Caco-2 (cell line): ENCODE measurements at places on chromosomes 5 and 9.

- no peaks in the 10 kb centered on the region for H3K27me3 ChIP-seq
- H3K27ac ChIP-seq: no peak overlapping the region
- no peak for DNase-seq
- H3K4me1 ChIP-seq: peaks cover 17% of the 10 kb centered on the region
- no peaks in the 10 kb centered on the region for H3K36me3 ChIP-seq
Measured at GRCh38 chr9:32395510-32396216, 11.2 kb downstream of the ACO1 start.

DNA sequence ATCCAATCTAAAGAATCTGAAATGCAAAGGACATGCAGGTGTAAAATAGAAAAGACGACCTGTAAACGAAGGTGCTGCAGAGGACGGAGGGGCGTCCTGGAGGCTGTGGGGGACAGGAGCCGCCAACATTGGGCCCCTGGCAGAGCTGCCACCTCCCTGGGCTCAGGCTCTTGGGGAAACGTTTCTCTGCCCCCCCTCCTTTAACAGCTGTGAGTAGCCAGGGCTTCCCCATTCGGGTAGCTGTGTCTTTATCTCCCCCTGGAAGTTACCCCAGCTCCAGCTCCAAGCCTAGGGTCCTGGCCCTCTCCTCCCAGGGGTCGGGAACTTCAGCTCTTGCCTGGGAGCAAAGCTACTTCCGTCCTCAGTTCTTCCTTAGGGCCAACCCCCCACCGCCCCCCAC lies 51.5 kb downstream of the PSD2 start:
- peaks cover 1% of the 10 kb centered on the region; the same call in 1 of the 2 replicates for H3K27me3 ChIP-seq
- DNase-seq: no peak
- no peak overlapping the region for H3K27ac ChIP-seq

GRCh38 chr5:19208397-19208796 lies 779.6 kb downstream of the CDH18 start:
- no peak overlapping the region for H3K4me3 ChIP-seq
- DNase-seq: no peak
- H3K27ac ChIP-seq: no peak overlapping the region
- no peaks in the 10 kb centered on the region for H3K4me1 ChIP-seq
- no peaks in the 10 kb centered on the region for H3K36me3 ChIP-seq
- H3K27me3 ChIP-seq: no peaks in the 10 kb centered on the region

- no peaks in the 10 kb centered on the region for H3K4me1 ChIP-seq
- H3K36me3 ChIP-seq: no peaks in the 10 kb centered on the region
- DNase-seq: no peak
- no peak overlapping the region for H3K27ac ChIP-seq
Measured at GRCh38 chr5:173385832-173386360, 57.7 kb upstream of the STC2 start.
